ENCODE measurements at places on chromosomes 2 and 18.

DNA sequence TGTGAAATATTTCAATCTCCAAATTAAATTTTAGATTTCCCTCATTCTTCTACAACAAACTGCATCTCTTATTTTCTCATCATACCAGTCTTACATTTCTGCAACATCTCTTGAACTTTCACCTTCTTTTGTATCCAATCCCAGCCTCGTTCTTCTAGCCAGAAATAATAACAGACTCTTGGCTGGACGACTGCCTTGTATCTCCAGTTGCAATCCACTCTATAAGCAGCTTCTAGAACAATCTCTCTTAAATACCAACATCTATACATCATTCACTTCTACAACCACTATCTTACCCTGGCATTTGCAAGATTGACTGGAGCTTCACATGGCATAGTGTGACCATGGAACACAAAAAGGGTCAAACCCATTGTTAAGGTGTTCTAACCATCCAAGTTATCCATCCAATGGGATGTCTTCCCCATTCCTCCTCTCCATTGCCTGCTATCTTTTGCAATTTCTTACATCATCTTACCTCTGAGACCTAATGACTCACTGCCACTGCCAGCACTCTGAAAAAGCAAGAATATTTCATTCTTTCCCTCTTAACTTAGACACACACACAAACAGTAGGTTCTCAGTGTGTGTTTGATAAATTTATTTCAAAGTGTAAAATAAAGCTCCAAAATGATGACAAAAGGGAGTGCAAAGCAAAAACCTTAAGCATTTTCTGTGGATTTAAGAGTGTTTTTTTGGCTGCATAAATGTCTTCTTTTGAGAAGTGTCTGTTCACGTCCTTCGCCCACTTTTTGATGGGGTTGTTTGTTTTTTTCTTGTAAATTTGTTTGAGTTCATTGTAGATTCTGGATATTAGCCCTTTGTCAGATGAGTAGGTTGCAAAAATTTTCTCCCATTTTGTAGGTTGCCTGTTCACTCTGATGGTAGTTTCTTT, 145.6 kb downstream of the METTL4 start:
- DNase-seq = no peak

DNA sequence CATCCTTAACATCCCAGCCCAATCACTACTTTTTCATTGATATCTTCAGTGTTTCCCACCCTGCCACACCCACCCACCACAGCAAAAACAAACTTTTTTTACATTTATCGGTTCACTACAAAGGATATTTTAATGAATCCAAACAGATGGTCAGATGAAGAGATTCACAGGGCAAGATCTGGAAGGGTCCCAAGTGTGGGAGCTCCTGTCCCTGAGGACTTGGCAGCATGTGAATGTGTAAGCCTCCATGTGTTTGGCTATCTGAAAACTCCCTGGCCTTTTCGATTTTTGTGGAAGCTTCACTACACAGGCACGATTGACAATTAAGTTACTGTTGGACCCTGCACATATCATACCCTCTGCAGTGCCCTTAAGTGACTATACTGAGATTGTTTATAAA, 48.1 kb upstream of the CRIM1 start:
- DNase-seq = no peak

- peak; percentile 52 for DNase-seq
Measured at GRCh38 chr18:75210274-75211001, at the start of gene TSHZ1. Gene TSHZ1, plus strand, starts transcription at chr18:75210797. Its CDS starts 1,080 bp downstream, at chr18:75211877.

DNA sequence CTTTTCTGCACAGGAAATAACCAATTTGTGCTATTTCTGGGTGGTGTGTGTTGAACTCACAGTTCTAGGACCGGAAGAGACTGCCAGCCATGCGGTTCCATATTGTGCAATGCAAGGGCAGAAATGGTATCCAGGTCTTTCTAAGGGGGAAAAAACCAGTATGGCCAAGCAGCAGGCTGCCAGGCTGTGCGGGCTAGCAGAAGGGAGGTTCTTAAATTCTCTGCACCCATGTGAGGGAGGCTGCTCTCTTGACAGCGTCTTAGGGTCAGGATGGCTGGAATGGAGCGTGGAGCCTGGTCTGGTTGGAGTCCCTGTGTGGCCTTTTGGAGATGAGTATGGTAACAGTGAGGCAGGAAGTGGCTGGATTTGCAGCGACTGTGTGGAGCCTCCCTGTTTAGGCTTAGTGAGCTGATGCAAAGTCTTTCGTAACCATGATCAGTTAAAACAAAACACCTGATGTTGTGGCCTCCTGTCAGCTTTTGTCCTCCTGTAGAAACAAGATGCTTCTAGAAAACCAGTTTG, 52.6 kb downstream of the NCK2 start:
- DNase-seq = no peak

- no peak for DNase-seq
Measured at GRCh38 chr2:226802573-226802972, 3.0 kb upstream of the IRS1 start.

DNA sequence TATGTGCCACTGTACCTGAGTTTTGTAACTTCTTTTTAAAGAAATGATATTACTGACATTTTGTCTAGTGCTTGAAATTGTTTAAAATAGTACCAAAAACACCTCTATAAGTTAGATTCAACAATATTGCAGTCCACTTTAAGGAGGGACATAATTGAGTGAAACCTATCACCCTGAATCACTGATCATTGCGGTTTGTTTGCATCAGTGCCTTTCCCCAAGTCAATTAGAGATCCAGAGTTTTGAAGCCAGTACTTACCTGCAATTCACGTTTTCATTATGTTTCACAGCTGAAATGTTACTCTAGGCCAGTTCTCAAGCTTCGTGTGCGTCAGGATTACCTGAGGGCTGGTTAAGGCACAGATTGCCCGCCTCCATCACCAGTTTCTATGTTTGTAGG, 26.6 kb upstream of the DLX1 start:
- no peak for DNase-seq

- no peak for DNase-seq
Measured at GRCh38 chr2:174675615-174676014, 78.0 kb upstream of the WIPF1 start.

DNA sequence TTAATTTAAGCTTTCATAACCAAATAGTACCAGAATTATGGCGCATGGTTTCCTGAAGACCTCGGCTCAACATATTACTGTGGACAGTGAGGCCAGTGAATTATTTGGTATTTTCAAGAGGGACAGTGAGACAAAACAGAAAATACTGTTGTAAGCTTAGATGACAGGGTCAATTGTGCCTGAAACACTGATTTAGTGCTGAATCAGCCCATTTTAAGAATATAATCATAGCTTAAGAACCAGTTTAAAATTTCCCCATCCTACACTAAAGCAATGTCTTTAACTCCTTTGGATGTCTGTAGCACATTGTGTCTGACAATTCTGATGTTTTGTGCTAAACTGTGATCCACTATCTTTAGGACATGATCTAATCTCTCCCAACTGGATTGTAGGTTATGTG, 4.6 kb downstream of the ITGA6 start:
- no peak for DNase-seq
